ENCODE measurements at places on chromosomes 5 and 9.

DNA sequence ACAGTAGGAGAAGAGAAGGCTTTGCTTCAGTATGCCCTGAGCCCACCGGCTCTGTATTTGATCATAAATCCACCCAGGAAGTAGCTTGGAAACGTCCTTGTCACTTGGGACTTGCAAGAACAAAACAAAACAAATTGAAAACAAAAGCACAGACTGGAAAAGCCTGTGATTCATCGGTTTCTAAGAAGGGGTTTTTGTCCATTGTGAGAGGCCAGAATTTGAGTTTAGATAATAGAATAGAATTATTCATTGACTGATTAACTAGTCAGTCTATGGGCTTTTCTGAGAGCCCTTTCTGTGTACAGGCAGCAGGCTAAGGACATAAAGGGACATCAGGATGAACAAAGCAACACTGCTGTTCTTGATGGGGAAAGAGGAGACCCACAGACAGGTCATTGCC is 424.8 kb downstream of the IRX1 start:
- no peak for DNase-seq

GRCh38 chr5:124576848-124577409 is 169.5 kb downstream of the ZNF608 start:
- peak; percentile 48 for DNase-seq

GRCh38 chr9:109003116-109003515 is 10.2 kb downstream of the CTNNAL1 start:
- no peak for DNase-seq

GRCh38 chr5:147073098-147073497 is 161.7 kb upstream of the STK32A start:
- no peak for DNase-seq

DNA sequence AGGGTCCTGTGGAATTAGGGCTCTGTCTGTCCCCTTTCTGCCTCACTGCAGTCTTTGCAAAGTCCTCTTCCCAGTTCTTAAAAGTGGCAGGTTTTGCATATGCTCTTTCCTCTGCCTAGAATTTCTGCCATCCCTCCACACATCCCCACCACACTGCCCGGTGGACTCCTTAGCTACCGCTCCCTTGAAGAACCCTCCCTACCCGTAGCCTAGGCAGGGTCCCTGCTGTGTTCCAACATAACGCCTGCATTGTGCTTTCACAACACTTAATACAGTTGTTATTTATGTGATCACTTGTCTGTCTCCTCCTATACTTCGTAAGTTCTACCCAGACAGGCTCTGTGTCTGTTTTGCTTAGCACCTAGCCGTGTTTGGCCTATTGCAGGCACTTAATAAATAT is 142.5 kb upstream of the DMRT1 start:
- DNase-seq, result no peak

DNA sequence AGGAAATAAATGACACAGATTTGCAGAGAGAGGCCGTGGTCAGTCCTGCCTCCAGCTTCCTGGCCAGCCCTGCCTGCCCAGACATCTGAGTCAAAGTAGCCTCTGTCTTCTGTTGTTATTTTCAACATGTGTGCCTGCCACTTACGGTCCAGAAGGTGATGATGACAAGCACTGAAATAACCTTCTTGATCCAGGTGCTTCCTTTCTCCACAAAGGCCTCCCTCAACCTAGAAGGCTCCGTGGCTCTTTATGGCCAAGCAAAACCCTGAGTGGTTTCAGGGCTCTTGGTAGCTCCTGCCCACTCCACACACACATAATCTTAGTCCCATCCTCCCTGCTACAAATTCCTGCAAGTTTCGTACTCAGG is 34.1 kb upstream of the SLC6A19 start:
- DNase-seq, result no peak

- DNase-seq, result no peak
Observed at GRCh38 chr5:130651440-130651839, 513.6 kb downstream of the HINT1 start.

- DNase-seq, result no peak
Observed at GRCh38 chr5:2908086-2908485, 156.6 kb upstream of the IRX2 start.

DNA sequence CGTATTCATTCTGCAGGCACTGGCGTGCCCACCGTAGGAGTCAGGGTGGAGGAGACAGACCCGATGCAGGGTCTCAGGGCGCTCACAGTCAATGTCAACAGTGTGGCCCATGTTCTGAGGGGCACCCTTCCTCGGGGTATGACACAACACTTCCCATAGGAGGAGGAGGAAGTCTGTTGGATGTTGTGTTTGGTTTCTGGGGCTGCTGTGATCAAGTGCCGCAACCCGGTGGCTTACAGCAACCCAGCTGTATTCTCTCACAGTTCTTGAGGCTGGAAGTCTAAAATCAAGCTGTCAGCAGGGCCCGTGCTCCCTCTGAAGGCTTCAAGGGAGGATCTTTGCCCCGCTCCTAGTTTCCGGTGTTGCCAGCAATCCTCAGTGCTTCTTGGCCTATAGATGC is 5.6 kb upstream of the HNRNPAB start:
- no peak for DNase-seq

DNA sequence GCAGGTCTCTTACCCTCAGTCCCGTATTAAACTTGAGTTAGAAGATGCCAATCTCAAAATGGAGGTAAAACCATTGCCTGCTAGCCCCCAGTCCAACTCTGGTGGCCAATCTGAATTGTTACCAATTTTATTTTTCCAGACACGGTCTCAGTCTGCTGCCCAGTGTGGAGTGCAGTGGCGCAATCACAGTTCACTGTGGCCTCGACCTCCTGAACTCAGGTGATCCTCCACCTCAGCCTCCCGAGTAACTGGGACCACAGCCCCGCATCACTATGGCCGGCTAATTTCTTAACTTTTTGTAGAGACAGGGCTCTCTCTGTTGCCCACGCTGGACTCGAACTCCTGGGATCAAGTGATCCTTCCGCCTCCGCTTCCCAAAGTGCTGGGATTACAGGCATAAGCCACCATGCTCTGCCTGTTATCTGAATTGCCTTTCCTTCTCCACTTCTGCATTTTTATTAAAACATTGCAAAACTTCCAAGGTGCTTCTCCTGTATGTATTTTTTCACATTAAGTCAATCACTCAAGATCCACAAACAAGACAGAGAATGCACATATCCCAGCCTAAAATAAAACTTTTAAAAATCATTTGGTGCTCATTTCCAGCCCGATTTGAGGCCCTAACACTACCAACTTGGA is 2.3 kb downstream of the FANCC start:
- DNase-seq, result no peak

DNA sequence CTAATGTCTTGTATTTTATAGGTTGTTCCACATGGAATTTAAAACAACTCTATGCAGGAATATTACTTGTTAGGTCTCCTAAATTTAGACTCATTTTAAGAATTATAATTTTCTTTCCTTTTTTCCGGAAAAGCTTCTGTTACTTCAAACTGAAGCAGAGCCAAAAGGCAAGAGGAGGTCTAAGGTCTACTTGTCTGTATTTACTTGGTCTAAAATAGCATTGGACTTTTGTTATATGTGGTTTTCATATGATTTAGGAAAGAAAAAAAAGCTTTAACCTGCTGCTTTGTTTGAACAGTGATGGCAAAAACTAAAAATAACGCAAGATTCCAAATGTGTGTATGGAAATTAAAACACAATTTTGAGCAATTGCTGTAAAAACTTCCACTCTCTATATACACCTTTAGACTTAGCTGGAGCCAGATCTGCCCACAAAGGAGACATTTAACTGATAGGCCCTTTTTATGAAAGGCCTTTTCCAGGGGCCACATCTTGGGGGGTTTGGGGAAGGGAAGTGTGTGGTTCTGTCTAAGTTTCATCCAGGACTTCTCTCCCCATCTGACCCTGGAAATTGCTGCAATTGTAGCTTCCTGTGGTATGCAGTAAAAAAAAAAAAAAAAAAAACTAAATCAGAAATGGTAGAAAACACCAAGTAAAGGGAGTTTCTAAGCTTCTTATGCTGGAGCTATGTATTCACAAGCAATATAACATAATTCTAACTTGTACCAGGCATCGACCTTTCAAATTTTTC is 307.7 kb upstream of the MEF2C start:
- DNase-seq, result no peak

GRCh38 chr9:120438111-120438510 is 141.9 kb downstream of the CDK5RAP2 start:
- no peak for DNase-seq

GRCh38 chr5:88606173-88606572 is 276.8 kb downstream of the MEF2C start:
- DNase-seq, result no peak

DNA sequence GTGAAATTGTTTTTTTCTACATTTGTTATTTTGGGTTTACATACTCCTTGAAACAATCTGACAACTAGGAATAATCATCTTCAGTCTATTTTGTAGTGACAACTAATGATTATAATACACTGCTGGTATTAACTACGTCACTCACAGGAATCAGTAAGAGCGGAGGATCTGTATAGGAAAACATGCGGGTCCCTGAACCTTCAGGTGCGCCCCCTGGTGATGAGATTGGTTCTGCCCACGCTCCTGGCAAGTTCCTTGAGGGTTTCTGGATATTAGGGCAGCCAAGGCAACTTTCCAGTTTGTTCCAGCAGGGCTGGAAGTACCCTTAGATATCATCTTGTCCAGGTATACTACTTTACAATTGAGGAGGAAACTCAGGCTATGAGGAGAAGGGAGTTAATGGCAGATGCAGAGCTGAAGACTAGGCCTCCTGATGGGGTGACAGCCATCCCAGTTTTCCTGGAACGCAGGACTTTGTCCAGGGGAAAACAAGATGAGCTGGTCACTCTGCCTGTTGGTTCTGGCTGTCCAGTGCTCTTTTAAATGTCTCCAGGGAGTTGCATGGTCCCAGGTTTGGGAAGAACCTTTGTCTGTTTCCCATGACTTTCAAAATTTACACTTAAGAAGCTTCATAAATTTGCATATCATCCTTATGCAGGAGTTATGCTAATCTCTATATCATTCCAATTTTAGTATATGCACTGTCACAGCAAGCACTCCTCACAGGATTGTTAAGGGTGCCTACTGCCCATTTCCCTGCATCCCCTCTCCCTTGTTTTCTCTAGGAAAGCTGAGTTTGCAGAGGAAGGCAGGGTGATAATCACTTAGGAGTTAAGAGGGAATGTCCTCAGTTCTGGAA is 14.9 kb upstream of the WNT8A start:
- DNase-seq, result peak; percentile 28

DNA sequence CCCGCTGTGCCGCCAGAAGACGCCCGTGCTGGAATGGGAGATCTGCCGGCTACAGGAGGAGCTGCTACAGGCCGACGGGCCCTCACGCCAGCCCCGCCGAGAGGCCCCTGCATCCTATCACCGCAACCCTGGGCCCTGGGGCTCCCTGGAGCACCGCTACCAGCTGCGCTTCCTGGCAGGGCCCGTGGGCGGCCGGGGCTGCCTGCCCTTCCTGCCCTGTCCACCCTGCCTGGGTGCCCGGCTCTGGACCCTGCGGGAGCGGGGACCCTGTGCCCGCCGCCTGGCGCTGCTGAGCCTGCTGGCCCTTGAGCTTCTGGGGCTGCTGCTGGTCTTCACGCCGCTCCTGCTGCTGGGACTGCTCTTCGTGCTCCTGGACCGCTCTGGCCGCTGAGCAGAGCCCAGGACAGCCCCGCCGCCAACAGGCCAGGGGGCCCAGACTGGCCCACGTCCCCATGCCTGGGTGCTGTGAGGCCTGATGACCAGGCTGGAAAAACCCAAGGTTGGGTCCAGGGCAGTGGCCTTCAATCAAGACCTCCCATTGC is 3.8 kb downstream of the RNF208 start:
- DNase-seq, result no peak

DNA sequence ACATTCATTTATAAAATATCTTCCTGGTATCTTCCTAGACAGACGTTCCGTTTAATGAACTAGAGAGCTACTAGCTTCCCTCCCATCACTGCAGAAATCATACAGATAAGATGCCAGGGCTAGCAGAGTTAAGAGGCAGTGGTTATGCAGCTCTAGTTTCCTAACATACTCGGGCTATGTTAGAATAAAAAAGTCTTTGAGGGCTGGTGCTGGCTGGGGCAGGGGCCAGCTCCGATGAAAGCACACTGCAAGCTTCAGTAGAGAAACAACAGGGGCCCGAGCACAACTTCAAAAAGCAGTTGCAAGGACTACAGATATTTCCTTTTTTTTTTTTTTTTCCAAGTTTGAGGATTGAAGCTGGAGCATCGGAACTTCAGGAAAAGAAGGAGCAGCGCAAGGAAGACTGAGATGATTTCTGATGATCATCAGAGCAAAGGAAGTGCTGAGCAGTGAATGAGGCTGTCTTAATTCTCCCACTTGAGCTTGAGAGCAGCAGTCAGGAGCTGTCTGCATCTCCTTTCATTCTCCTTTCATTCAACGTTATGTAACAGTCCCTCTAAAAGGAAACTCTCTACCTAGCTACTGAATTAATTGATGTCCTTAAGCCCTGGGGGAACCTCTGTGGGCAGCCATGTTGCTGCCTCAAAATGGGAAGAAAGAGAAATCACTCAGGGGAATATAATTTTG is 47.6 kb upstream of the ADCY2 start:
- DNase-seq, result no peak

DNA sequence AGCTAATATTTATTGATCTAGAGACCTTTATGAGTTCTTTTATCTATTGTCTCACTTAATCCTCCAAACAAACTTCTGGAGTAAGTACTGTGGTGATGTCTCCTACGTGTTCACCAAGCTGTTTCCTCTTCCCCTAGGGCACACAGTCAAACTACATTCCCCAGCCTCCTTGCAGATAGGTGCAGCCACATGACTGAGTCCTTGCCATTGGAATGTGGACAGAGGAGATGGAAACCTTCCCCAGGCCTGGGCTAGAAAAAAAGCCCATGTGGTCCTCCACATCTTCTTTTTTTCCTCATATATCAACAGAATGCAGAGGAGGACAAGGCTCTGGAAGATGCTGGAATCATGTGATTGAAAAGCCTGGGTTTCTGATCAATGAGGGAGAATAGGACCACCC is 88.0 kb downstream of the ANKRD55 start:
- no peak for DNase-seq

DNA sequence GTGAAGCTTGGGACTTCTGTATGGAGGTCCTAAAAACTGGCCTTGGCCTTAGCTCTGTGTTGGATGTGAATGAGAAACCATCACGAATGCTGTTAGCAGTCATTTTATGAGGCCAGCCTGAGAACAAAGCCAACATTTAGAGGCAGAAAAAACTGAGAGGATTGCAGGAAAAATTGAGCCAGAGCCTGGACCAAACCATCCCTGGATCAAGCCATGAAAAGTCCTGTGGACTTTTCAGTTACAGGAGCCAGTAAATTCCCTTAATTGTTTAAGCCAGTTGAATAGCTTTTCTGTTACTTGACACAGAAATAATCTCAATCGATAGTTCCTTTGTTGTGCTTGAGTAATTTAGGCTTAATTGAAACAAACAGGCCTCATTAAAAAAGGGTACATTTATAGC is 42.6 kb upstream of the SPATA31D4 start:
- DNase-seq, result no peak

Measured in GM12878 (cell line).